ENCODE measurements at places on chromosomes 1 and 21.

GRCh38 chr1:6109688-6110087, 64.0 kb downstream of the KCNAB2 start:
- DNase-seq = no peak

DNA sequence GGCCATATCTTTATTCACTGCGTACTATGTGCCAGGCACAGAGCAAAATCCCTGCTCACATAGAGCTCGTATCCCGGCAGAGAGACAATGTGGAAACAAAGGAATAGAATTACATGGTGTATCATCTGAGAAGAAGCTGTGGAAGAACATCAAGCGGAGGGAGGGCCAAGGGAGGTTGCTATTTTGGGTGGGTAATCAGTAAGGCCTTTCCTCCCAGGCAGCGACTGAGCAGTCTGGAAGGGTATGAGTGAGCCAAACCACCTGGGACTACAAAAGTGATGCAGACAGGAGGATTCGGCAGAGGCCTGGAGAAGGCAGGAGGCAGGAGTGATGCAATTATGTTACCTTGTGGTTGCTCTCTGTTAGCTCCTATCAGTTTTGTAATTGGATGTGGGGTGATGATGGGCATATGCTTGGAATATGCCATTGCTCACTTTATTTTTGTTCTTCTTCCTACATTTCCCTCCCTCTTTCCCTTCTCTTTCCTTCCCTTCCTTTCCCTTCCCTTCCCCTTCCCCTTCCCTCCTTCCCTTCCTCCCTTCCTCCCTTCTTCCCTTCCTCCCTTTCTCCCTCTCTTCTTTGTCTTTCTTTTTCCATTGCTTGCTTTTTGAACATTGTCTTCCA, 172.9 kb downstream of the DISC1 start:
- DNase-seq = no peak

- DNase-seq = peak; percentile 89
These were observed 26.8 kb downstream of the EIF4G3 start for GRCh38 chr1:21149855-21150432.

- no peak for DNase-seq
These were observed 356.5 kb upstream of the PTBP2 start for GRCh38 chr1:96365076-96365475.

DNA sequence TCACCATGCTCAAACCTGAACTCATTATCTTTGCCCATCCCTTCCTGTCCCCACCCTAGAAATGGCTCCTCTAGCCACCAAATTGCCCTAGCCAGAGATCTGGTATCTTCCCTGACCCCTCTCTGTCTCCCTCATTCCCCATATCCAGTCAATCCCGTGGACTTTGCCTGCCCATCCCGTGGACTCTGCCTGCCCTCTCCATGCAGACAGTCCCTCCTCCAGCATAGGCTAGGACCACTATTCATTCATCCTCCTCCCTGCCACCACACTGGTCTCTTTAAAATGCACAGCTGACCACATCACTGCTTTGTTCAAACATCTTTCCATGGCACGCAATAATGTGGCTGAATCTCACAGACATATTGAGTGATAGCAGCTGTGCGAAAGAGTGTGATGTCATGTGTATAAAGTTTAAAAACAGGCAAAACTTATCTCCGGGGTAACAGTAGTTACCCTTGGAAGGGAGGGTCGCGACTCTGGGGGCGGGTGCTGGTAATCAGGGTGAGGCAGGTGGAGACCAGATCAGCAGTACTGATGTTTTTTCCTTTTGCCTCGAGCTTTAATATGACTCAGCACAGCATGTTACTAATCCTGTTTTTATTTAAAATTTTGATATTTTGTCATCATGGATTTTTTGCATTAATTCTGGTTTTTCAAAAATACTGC, 4.8 kb upstream of the SLC2A1 start:
- no peak for DNase-seq

DNA sequence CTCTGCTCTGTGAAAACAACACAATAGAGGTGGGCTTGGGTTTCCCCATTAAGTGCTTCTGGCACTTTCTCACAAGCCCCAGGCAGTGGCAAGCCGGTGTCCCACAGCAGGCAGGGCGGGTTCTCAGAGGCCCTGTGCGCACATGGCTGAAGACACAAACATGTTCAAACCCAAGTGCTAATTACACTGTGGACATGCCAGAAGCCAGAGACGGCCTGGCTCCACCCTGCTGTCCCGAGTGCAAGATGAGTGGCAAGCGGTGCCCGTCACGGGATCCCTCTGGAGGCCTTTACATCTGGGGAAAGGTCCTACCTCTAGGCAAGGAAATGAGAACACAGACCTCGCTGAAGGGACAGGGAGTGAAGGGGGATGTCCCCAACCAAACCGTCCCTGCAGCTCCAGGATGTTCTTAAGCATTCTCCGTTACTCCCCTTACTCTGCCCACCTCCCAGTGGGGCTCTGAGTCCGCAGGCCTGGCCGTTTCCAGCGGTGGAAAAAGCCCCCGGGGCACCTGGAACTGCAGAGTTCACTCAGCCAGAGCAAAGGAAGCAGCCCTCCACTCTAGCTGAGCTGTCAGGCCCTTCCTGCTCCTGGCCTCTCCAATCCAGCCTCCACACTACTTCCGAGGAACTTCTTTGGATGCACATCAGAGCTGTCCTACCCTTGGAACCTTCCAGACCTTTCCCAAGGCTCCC, 57.4 kb downstream of the SLC66A1 start:
- DNase-seq = no peak

DNA sequence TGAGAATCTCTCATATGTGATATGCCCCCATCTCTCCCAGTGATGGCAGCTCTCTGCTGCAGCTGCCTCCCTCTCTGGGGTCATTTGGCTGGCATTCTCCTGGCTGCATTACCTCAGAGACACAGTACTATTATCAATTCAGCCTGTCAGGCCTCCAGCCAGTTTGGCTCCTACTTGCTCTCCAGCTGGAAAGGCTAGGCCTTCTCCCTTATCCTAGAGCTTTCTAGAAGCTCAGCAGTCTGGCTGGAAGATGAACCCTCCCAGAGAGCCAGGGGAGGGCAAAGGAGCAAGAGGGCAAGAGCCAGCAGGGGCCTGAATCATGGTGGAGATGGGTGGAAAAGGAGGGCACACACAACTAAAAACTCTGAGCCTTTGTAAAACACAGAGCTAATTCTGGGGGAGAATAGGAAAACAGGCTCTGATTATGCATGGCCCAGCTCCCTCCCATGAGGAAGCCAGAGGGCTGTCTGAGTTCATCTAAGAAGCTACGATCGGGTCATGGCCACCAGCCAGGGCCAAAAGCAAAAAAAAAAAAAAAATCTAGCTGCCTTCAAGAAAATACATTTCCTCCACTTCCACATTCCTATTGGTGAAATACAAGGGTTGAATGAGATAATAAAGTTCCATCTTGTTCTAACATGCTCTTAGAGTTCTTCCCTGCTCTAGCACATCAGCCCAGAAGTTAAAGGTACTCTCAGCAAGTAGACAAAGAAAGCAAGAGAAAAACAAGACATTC, 8.8 kb downstream of the LAMB3 start:
- no peak for DNase-seq
